ENCODE measurements at places on chromosomes 6 and 20.

GRCh38 chr6:158041788-158042187 lies 60.1 kb downstream of the SYNJ2 start:
- DNase-seq, result no peak

DNA sequence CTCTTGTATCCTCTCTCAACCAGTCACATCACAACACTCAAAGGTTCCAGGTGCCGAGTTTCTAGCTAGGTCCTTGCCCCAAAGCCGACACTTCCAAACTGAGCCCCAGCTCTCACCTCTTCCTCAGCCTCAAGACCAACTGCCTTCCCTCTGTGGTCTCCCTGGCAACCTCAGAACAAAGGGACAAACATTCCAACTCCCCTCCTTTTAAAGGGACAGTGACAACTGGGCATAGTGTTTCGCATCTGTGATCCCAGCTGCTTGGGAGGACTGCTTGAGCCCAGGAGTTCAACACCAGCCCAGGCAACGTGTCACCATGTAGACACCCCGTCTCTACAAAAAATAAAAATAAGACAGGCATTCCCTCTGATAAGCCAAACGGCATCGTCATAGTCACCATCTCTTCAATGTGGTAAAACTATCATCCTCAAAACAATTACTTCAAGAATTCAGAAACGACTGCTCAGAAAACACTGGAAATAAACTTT lies 11.3 kb downstream of the DIDO1 start:
- DNase-seq, result no peak

GRCh38 chr6:144659202-144660182 lies 374.4 kb downstream of the UTRN start:
- no peak for DNase-seq

DNA sequence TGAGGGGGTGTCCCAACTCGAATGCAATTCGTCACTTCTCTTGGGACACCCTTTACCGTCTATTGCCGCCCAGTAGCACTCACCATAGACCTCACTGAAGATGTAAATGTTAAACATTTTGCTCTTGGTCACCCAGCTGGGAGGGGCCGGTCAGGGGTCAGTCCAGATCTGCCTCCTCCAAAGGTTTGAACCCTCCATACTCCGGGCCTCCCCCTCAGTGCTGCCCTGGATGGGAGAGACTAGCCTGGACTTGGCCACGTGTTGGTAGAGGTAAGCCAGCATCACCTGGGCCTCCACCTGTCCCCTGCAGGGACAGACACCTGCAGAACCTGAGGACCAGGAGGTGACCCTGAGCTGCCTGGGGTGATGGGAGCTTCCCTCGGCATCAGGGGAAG lies 5.0 kb upstream of the MYT1 start:
- DNase-seq, result no peak

DNA sequence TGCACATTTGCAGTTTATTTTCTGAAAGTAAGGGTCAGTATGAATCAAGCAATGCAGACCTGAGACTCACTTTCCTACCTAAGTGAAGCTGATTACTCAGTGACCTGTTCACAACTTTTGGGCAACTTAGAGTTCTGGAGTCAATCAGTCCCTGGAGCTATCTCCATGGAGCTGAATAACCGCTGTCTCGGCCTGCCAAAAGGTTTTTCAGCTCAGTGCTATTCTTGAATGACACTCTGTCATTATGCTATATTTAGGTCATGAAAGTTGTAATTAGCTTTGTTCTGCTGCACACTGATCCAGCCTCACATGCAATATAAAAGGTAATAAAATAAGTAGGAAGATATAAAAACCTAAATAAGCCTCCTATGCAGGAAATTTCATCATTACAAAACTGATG lies 356.0 kb downstream of the BMP2 start:
- no peak for DNase-seq

GRCh38 chr6:142624978-142625715 lies 319.8 kb downstream of the HIVEP2 start:
- no peak for DNase-seq

DNA sequence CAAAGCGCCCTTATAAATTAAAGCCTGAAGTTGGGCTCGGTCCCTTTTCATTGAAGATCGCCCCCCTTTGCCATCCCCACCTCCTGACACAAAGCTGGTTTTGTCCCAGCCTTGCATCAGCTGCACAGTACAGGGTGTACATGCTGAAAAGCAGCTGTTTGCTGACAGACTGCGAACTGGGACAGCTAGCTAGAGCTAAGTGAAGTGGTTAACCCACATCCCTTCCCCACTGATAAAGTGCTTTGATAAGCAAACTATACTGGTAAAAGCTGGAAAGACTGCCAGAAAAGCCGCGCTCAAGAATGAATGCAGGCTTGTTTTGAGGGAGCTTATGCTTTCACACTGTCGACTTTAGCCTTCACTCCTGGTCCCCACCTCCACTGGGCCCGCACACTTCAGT lies 207.3 kb downstream of the GMDS start:
- peak; percentile 93 for DNase-seq

DNA sequence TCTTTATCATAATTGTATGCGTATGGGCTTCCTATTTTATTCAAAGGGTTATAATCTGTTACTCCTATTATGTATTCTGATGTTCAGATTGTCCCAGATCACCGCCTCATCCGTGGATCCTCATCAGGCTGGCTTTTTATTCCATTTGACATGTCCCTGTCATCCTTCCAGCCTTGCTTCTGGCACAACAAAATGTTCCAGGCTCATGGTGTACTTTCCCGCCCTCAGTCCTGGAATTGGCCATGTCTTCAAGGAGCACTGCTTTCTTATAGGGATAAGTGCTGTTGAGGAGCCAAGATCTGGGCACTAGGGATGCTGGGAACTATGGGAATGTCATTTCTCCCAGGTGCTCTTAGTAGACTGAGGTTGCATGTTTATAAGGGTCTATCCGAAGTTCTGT lies 207.8 kb downstream of the JARID2 start:
- no peak for DNase-seq

DNA sequence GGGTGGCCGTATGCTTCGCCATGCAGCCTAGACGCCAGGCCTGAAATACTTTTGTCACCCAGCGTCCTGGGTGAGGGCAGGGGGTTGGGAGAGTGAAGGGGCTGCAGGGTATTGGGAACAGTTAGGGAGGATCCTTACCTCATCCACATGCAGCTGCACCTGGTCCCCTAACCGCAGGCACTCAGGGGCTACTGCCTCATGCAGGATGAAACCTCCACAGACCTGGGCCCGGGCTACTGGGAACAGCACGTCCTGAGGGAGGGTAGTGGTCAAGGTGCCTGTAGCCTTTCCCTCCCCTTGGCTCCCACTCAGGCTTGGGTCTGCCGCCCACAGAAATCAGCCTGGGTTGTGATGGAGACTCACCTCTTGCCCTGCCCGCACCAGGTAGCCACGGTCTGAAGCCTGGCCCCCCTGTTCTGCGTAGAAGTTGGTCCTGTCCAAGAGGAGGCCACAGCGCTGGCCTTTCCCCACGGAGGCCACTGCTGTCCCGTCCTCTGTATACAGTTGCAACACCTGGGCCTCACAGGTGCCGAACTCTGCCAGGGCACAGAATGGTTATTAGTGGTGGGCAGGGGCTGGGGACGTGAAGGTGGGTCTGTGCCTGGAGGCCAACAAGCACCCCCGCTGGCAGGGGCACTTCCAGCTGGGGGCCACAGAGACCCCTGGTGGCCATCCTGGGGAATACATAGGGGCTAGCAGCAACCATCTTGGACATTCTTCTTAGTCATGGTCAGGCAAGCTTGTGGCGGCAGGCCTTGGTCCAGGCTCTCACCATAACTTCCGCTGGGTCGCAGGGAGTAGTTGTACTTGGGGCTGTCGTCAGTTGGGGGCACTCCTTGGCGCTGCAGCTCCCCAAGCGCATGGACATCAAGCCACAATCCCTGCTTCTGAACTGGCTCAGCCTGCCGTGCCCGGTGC lies 8.6 kb downstream of the AARS2 start:
- DNase-seq, result peak; percentile 21

DNA sequence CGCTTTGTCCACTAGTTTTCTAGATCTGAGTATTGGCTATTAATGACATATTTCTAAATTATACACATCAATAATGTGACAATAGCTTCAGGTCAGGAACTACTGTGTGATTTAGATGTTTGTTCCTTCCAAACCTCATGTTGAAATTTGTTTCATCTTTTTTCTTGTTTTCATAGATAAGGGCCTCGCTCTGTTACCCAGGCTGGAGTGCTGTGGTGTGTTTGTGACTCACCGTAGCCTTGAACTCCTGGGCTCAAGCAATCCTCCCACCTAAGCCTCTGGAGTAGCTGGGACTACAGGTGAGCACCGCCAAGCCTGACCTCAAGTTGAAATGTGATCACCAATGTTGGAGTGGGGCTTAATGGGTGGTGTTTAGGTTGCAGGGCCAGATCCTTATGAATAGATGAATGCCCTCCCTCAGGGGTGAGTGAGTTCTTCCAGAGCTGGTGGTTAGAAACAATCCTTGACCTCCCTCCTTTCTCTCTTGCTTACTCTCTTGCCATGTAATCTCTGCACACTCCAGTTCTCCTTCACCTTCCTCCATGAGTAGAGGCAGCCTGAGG lies 5.9 kb upstream of the NQO2 start:
- DNase-seq, result no peak

DNA sequence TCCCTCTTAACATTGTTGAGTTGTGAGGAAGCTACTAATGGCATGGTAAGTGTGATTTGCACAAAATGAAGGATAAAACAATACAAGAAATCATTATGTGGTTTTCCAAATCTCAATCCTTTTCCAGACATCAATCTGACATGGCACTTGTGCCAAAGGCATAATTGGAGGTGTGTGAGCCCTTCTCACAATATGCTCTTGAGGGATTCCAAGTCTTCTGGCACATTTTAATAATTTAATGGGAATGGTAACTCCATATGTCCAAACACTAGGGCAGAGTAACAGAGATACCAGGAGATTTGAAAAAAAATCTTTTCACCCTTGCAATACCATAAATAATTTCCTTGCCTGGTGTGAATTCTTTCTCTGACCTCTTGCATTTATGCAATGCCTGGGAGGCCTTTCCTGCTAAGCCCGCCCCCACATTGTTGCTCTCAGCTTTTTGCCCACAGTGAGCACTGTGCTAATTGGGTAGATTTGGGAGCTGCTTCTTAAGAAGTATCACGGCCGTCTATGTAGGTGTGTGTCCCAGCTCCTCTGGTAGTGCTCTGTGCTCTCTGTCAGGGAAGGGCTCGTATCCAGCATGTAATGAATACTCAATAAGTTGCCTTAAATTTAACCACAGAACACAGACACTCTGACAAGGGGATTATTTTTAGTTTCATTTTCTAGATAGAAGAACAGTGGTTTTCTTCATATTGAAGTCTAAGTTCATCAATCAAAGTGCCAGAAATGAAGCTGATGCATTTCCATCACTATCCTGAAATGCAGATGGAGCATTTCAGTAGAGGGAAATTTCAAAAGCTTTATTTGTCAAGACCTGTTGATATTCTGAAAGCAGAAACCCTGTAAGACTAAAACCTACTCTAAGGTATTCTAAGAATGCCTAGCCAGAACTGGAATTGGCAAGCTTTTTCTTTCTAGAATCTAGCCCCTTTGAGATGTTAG lies 54.4 kb upstream of the CEP85L start:
- DNase-seq, result no peak

DNA sequence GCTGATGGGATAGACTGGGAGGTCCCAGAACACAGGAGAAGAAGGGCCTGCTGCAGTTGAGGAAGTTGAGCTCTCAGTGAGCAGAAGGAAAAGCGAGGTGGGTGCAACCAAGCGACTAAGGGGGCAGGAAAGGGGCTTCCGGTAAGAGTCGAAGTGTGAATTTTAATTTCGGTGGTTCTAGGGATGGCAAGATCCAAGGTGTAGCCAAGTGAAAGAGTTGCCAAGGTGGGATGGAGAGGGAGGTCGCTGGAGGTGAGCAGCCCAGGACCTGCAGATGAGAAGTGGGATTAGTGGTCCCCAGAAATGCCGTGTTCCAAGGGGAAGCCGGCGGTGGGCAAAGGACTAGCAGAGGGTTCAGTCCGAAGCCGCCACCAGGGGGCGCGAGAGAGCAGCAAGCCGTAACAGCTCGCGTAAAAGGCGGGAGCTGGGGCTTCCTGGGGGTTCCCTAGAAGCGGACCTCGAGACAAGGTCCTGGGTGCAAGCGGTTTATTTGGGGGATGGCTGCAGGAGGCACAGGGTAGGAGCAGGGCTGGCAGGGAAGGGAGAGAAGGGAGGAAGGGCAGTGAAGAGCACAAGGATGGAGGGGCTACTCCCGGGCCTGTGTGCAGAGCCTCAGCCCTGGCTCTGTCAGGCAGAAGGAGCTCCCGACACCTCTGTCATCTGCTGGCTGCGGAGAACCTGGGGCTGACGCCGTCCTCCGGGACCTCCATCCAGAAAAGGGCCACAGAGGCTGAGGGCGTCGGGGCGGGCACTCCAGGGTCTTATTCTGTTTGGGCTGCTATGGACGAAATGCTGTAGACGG lies 103.6 kb downstream of the PAX1 start:
- DNase-seq, result no peak

- DNase-seq, result no peak
These were observed 796 bp downstream of the PHF20 start for GRCh38 chr20:35772563-35773058.

DNA sequence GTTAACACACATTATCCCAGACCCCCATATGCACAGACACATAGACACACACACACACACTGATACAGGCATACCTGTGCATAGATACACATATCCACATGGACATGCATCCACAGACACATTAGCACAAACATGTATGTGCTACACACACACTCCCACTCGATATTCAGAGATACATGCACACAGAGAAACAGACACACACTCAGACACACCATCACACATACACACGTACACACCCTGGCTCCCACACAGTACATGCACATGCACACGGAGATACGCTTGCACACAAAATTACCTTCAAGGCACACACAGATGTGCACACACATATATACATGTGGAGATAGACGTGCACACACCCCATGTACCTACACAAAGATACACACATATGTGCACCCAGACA lies 19.7 kb downstream of the RBM38 start:
- DNase-seq, result no peak

GRCh38 chr6:169324086-169324485 lies 70.4 kb upstream of the THBS2 start:
- DNase-seq, result no peak

DNA sequence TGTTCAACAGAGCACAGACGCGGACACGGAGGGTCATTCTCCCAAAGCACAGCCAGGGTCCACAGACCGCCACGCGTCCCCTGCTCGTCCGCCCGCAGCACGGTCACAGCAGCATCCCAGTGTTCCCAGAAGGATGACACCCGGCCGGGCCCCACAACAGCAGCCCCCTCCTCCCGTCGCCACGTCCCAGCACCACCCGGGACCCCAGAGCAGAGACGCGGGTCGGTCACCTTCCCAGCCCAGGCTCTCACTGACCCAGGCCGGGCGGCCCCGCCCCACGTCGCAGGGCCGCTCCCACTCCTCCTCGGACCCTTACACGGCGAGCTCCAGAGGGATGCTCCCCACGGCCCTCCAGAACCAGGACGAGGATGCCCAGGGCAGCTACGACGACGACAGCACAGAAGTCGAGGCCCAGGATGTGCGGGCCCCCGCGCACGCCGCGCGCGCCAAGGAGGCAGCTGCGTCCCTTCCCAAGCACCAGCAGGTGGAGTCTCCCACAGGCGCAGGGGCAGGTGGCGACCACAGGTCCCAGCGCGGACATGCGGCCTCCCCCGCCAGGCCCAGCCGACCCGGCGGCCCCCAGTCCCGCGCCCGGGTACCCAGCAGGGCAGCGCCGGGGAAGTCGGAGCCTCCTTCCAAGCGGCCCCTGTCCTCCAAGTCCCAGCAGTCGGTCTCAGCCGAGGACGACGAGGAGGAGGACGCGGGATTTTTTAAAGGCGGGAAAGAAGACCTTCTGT lies 64.3 kb downstream of the FNDC1 start:
- DNase-seq, result no peak
